Right hindlimb (tissue), 1 donor: ENCODE measurements at places on chromosomes 3 and 15.

- DNase-seq, result no peak
These were observed 1010.0 kb downstream of the SQOR start for GRCh38 chr15:46644501-46645481.

DNA sequence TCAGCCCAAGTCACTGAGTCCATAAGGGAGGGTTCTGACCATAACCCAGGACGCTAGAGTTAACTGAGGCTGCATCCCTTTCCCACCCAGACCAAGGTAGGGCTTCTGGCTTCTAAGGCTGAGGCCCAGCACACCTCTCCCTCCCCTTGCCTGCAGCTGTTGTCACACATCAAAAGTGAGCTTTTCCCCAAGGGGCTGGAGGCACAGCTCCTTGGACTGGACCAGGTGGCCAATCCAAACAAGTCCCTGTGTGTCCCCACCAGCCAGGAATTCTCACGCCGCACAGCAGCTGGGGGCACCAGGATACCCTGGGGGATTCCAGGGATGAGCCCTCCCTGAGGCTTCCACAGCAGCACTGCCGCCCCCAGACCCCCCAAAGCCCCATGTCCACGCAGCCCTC, 22.3 kb upstream of the ISLR2 start:
- no peak for DNase-seq

DNA sequence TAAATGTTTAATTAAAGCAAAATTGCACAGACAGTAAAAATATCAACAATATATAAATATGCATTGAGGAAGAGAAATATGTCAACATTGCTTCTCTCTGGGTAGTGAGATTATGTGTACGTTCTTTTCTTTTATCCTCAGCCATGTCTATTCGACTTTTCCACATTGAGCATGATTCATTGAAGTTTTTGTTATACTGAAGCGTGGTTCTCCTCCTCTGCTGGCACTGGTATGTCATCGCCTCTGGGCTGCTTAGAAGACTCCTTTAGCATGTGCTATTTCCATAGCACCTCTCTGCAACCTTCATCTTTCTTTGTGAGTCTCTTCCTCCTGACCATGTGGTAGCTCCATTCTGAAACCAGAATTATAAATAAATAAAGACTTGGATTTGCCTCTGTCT, 65.8 kb upstream of the AKAP13 start:
- no peak for DNase-seq

DNA sequence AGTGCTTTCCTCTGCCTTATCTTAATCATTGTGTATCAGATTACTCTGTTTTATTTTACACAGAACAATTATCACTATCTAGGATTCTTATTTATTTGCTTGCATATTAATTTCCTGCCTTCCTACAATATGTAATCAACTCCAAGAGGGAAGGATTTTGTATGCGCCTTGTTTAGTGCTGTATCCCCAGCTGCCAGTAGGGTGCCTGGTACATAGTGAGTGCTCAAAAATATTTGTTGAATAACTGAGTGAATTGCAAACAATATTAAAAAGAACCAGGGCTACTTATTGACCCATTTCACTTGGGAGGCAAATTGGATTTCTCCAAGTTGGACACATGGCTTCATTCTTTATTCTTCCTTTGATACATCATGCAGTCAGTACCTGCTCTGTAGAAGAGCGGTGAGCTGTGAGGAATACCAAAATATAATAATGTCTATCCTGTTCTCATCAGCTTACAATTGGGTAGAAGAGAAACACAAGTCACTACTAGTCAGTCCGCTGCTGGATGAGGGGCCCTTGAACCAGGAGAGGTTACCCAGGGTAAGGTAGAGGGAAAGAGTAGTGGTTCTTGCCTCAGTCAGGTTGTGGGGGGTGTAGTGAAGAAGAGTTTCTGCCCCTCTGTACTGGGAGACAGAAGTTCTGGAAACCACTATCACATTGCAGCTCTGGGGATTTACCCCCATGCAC, 233.9 kb upstream of the ZBTB20 start:
- no peak for DNase-seq

DNA sequence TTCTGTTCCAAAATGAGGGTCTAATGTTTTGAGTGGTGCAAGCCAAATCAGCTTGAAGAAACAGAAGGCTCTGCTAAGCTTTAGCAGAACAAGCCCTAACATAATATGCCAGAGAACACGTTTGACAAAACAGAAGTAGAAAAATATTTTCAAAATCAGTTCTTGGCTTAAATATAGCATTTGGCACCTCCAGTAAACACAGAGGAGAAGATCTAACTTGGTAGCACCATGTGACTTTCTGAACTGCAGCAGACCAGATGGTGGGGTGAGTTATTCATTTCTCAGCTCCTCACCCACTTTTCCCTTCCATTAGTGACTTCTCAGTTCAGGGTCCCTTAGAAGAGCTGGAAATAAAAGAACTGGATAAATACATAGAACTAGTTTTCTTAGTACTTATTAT, 395.8 kb downstream of the MAGI1 start:
- DNase-seq, result no peak
